ENCODE measurements at places on chromosomes 7 and 10.

DNA sequence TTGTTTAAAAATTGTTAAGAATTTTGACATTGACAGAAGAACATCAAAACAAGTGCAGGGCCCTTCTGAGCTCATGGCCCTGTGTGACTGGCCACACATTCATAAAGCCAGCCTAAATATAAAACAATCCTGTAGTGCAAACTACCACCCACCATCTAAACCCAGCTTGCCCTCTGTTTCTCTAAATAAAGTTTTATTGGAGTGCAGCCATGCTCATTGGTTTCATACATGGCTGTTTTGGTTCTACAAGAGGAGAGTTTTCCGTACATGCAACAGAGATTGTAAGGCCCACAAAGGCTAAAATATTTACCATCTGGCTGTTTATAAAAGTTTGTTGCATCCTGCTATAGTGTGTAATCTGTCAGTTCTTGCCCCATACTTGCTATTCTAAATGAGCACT is 54.6 kb upstream of the TRIM24 start:
- DNase-seq: no peak

- no peak for DNase-seq
Observed at GRCh38 chr7:156139112-156139511, 326.8 kb upstream of the SHH start.

GRCh38 chr7:14207138-14207537 is 217.7 kb upstream of the ETV1 start:
- no peak for DNase-seq

- DNase-seq: peak; percentile 1
Observed at GRCh38 chr7:90595801-90596670, at the start of gene CDK14. CDK14 (plus strand) TSS chr7:90596321; CDS start chr7:90596628, 307 bp downstream.

GRCh38 chr7:93921607-93922566 is at the start of gene GNG11:
GNG11 (plus strand) TSS chr7:93921735; CDS start chr7:93922138, 403 bp downstream.
- DNase-seq: peak; percentile 1

DNA sequence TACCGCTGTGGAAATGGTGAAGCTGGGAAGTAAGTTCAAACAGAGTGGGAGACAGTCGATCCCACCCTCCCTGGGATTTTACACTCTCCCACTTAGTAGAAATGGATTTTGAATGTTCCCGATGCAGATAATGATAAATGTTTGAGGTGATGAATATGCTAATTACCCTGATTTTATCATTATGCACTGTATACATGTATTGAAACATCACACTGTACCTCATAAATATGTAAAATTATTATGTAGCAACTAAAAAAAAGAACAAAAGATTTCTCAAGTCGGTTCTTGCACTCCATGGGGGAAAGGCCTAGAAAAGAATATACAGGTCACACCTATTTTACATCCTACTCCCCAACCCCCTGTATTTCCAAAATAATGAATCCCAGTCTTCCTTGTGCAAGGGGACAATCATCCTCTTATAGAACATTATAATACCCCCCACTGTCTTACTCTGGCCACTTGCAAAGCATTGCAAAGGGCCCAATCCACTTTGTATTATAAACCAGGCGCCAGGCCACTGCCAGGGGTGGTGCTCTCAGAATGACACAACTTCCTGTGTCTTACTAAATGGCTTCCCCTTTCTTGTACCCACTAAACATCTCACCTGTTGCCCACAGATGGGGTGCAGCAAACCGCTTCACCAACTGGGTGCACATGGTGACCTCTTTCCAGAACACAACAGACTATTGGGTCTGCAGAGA is 20.6 kb upstream of the OR2AE1 start:
- no peak for DNase-seq

DNA sequence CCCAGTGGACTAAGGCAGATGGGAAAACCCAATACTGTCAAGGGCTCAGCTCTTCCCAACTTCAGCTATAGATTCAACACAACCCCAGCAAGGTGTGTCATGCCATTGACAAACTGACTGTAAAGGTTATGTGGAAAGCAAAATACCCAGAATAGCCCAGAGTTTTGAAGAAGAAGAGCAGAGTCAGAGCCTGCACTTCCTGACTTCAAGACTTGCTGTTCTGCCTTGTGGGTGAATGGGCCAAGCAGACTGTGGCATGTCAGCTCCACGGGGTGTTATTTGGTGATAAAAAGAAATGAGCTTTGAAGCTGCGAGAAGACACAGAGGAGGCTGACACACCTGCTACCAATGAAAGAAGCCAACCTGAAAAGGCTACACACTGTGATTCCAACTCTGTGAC is 89.7 kb downstream of the NKX6-2 start:
- DNase-seq: no peak

GRCh38 chr10:79241990-79242619 is 105.2 kb upstream of the PPIF start:
- DNase-seq: peak; percentile 21

DNA sequence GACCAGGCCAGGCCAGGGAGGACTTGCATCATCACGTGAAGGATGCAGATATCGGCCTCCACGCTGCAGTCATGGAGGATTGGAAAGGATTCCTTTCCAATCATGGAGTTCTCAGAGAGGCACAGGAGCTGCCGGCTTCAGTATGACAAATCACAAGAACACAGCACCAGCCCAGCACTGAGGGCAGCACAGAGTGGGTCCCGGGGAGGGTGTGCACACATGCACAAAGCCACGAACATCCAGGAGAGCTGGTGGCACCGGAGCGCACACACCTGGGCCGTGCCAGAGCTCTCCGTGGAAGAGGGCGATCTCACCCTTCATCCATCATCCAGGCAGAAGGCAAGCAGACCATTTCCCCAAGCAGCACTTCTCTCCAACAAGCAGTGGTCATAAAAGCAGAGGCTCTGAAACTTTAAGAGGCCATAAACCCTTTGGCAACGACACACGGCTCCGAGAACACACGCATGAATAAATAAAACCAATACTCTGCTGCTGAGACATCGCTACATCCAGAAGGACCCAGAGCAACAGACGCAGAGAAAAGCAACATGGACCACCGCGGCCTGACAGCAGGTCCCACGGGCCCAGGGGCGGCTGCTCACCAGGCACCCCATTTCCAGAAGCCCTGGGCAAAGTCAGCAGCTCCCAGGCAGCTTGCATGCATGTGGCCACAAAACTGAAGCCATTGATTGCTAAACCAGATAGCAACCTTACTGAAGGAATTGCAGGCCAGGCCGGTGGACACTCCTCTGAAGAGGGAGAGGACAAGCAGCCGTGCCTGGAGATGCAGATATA is 180.8 kb downstream of the USP6NL start:
- no peak for DNase-seq

DNA sequence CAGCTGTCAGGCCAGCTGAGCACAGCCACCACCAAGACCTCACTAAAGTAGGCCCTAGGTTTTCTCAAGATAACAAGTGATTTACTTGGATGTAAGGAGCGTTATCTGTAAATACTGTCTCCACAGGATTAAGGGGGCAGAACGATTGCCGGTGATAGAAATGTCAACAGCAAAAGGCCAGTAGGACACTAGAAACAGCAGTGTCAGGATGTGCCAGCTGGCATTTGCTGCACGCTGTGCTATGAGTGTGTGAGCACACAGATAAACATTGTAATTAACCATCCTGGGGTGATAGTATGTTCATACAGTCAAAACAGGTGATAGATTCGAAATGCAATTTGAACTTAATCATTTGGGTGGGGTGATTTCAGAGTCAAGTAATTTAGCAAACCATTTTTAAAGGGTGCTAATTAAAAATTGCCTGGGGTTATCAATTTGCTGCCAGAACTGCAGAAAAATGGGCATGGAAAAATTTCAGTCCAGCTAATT is 36.3 kb upstream of the NOBOX start:
- DNase-seq: no peak

- peak; percentile 57 for DNase-seq
Observed at GRCh38 chr10:33134011-33134751, 176.2 kb upstream of the ITGB1 start.

- no peak for DNase-seq
Observed at GRCh38 chr10:82938331-82938730, 1063.3 kb downstream of the NRG3 start.

DNA sequence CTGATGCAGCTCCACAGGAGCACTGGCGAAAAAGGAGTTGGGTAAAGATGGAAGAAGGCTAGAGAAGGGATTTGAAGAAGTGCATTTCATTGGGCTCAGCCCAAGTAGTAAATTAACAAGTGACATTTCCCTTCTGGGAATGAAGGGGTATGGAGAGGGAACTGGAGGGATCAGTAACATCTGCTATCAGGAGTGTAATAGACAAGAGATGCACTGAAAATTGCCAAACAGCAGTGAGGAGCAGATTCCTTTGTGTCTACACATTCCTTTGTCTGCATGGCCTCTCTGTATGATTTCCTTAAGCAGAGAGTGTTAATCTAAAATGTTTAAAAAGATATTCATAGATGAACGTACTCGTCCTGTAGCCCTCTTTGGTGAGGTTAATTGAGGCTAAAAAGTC is 148.2 kb upstream of the FERD3L start:
- no peak for DNase-seq

GRCh38 chr10:102225646-102226541 is at the start of gene ELOVL3:
ELOVL3 (plus strand) TSS chr10:102226299; CDS start chr10:102226549, 250 bp downstream.
- DNase-seq: peak; percentile 76

GRCh38 chr10:3530346-3530745 is 254.7 kb downstream of the KLF6 start:
- no peak for DNase-seq

GRCh38 chr7:44563171-44563679 is 10.5 kb downstream of the DDX56 start:
- no peak for DNase-seq

DNA sequence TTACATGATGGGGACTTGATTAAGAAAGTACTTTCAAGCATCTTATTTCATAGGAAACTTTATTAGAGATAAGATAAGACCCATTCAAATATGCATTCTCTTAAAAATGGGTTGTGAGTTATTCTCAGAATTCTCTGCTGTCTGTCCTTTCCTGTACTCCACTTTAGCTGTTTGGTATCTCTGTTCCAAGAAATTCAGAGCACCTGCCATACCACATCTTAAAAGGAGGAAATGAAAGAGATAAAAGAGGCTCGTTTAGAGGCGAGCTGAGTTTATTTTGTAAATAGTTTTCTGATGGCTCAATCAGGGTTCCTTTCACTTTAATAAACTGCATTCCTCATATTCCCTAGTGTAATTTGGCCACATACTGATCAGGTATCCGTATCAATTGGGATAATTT is 87.2 kb downstream of the MDFIC start:
- no peak for DNase-seq

GRCh38 chr10:98469001-98469931 is 22.5 kb upstream of the HPS1 start:
- DNase-seq: no peak

- no peak for DNase-seq
Observed at GRCh38 chr7:155856656-155857055, 44.4 kb upstream of the SHH start.

- no peak for DNase-seq
Observed at GRCh38 chr7:99196536-99197258, 11.2 kb downstream of the KPNA7 start.

GRCh38 chr10:2949948-2950354 is 117.4 kb upstream of the PFKP start:
- peak; percentile 41 for DNase-seq

GRCh38 chr7:81845744-81846241 is 75.9 kb upstream of the HGF start:
- DNase-seq: no peak

DNA sequence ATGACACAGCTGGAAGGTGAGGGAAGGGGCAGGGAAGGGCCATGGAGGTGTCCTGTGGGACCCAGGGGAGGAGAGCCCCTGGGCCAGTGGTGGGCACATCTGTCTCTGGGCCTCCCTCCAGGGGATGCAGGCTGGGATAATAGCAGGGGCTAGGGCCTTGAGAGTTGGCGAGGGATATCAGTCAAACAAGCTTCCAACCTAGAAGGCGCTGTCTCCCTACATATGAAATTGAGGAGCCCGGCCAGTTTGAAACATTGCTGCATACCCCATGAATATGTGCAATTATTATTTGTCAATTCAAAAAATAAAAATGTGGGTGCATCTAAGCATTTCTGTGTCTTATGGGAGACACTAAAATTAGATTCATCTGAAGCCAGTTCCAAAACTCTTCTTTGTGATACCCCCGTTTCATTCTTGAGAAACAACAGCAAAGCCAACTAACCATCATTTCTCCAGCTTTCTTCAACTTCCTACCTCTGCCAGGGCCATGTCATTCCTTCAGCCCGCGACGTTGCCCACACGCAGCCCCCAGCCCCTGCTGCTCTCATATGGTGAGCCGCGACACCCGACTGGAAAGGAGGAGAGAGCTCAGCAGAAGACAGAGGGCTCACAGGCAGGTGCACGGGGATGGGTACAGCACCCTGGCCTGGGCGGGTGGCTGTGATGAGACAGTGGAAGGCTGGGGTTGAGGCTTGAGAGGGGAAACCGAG is 418.7 kb downstream of the GLRX3 start:
- no peak for DNase-seq

DNA sequence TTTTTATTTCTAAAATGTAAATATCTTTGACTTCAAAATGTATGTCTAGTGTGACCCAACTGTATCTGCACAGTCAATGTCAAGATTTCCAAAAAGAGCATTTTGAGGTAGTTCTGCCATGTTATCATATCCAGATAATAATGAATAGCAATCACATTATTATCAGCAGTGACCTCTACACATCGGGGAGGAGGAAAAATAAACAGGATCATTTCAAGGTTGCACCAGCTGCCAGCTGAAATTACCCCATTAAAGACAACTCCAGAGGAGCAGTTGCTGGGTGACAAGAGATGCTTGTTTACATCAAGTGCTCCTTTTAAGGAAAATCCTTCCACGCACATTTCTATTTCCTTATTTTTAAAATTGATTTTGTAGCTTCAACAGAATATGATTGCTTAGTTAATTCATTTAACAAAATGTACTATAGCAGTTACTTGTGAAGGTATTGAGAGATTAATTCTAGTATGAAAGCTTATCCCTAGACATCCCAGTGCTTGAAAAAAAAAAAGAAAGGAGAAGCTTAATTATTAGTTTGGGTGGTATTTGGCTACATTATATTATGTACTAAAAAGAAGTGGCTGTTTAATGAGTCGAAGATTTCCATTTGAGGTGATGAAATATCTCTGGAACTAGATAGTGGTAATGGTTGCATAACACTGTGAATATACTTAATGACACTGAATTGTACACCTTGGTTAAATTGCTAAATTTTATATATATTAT is 19.3 kb upstream of the SLC35G1 start:
- no peak for DNase-seq

DNA sequence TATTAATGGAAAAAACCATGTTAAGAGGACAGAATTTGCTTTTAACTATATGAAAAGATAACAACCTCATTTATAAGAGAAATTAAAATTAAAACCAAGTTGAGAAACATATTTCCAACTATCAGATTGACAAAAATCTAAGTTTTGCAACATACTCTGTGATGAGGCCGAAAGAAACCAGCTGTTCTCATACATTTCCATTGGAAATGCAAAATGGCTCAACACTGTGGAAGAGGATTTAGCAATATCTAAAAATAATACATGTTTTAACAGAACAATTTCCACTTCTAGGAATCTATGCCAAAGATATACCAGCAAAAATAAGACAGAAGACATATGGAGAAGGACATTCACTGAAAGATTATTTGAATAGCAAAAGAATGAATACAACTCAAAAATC is 268.8 kb downstream of the DYNC1I1 start:
- DNase-seq: no peak

- DNase-seq: no peak
Observed at GRCh38 chr7:114687238-114687637, 234.7 kb upstream of the MDFIC start.
